HTR-8/SVneo (cell line): ENCODE measurements at places on chromosomes 3 and 15.

DNA sequence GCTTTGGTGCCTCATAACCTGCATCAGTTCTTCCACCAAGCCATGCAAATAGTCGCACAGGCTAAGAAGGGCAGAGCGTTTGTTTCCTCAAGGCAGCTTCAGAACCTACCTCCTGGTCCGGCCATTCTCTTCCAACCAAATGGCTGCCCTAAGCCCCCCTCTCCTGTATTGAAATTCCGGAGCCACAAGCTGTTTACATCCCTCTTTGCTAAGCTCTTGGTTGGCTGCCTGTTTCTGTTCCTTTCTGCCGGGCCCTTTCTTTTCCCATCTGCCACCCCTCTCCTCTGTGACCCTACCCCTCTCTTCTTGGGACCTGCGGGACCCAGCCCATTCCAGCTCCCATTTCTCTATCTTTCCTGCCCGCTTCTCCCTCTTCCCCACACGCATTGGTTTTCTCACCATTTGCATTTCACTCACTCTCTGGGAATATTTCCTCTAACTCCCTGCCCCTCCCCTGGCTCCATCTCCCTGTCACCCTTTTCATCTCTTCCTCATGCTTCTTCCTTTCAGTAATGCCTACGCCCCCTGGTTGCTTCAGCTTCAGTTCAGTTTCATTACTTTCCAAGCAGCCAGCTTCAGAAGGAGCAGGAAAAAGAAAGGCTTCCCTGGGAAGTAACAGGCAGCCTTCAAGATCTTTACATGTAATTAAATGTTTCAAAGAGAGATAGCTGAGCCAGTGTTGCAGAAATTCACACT is 113.5 kb downstream of the RAB11A start:
- DNase-seq, result no peak

GRCh38 chr3:139934613-139935015 is 371 bp upstream of the CLSTN2 start:
- peak; percentile 27 for DNase-seq

DNA sequence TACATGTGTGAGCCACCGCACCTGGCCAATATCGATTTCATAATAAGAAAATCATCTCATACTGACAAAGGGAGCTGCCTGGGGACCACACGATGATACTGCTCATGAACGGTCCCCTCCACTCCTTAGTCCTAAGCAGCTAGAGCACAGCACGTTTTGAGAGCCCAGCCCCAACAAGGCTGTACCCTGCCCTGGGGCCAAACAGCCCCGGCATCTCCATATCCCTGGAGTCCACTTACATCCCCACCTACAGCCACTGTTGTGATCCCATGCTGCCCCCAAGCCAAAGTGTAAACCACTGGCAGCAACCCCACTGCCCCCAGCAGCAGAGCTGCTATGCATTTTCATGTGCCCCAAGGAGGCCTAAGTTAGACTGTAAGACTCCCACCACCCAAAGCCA is 52.8 kb downstream of the ADAM10 start:
- no peak for DNase-seq

- no peak for DNase-seq
Observed at GRCh38 chr15:51202783-51203182, 108.1 kb upstream of the TNFAIP8L3 start.
